ENCODE measurements at places on chromosomes 5 and 9.
A peak's percentile ranks its signal among the peaks of the same experiment; 100 is the strongest.

GRCh38 chr9:38017149-38017884 lies 51.7 kb downstream of the SHB start:
- no peak for DNase-seq

DNA sequence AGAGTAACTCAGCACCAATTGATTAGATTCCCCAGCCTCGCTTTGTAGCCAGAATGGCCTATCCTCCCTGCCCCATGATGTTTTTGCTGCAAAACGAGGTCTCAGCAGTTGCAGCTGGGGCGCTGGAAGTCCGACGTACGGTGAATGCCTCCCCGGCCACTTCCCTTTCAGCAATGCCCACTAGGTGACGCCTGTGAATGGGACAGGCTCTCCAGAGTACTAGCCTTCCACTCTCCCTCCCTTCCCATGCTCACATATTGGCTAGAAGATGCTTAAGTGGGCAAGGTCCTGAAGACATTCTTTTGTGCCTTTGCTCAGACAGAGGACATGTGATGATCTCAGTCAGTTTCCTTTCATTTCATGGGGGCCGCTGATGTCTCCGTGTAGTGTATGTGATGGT lies 50.8 kb downstream of the DMRT2 start:
- peak; percentile 33 for DNase-seq

DNA sequence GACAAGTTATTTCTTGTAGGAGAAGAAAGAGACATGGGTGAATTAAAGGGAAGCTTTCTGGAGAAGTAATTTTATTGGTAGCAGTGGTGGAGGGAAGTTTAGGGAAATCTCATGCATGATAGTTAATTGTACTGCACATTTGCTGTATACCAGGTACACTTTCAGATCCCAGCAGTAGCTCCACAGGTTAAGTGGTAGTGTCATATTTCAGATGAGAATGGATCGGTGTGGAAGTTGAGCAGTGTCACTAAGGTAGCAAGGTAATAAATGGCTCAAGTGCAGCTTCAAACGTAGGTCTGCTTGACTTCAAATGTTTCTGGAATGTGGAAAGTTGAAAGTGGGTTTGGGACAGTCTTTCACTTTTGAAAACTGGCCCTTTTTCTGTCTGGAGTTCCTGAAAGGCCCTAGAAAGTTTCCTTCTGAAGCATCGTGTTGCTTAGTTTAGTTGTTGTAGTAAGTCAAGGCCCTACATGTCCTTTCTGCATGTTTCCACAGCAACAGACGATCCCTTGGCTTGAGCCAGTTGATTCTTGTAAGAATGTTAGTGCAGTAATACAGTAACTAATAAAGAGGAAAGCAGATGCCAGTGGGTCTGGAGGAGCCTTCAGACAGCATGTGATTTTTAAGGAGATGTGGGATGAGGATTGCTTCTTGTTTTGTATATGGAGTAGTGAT lies 3.7 kb downstream of the CLTA start:
- no peak for DNase-seq

DNA sequence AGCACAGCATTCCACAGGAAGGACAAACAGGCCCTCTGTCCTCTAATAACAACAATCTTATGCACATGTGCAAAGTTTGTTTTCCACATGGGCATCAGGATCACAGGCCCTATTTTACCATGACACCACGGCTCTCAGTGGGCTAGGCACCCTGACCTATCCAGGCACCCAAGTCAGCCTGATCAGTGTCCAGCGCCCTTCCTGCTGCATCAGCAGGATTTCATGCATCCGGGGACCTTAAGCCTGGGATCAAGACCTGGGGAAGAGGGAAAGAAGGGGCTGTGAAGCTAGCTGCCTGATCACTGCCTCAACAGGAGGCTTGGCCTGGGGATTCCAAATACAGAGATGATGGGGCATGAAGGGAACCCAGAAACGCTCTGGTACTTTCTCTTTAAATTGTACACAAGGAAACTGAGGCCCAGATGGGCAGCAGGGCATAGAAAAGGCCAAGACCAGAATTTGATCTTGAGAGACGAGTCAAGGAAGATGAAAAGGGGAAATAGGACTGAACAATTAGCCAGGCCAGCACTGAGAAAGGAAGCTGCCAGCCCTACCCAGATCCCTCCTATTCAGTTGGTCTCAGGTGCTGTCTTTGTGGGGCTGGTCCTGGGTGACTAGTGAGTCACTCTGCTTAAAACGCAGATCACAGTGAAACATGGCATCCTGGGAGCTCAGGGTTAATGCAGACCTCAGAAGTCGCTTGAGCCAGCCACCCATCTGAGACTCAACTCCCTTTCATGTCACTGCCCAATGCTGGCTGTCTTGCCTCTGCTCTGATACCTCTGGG lies 57.9 kb downstream of the SHB start:
- no peak for DNase-seq

- DNase-seq, result no peak
Observed at GRCh38 chr5:173638126-173639040, 21.9 kb upstream of the BOD1 start.

GRCh38 chr5:40983781-40984180 lies 74.5 kb downstream of the C7 start:
- no peak for DNase-seq

GRCh38 chr5:173557123-173557903 lies 59.1 kb downstream of the BOD1 start:
- DNase-seq, result no peak

DNA sequence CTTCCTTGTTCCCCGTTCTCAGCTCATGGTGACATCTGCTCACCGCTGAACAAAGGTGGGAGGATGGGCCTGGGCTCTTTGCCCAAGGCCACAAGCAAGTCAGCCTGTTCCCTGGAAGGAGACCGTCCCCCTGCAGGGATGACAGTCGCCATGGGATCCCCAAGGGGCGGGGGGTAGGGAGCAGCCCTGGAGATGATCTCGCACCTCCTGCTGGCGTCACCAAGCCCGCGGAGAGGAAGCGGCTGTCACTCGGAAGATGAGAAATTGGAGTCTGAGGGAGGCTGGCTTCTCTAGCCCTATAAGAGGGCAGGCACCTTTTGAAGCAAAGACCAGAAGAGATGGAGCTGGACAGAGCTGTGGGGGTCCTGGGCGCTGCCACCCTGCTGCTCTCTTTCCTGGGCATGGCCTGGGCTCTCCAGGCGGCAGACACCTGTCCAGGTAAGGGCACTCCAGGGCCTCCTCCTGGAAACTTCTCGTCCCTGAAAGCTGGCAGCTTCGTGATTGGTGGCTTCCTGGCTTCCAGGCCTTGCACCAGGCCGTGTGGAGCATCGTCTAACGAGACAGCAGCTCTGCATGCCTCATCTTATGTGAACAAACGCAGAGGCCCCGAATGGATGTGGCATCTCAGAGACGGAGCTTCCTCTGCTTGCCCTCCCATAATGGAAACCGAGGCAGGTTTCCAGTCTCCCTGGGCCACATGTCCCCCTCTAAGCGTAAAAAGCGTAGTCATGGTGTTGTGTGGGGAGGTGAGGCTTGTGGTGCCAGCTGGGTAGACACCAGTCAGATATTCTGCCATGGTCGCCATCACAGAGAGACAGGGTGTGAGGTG lies at the start of gene FCN2:
TSS of gene FCN2 (plus strand) at position 327 of the 829 bp plus-strand sequence. CDS start at position 339, 12 bp downstream.
- no peak for DNase-seq
